ENCODE measurements at places on chromosomes 3 and 15.

DNA sequence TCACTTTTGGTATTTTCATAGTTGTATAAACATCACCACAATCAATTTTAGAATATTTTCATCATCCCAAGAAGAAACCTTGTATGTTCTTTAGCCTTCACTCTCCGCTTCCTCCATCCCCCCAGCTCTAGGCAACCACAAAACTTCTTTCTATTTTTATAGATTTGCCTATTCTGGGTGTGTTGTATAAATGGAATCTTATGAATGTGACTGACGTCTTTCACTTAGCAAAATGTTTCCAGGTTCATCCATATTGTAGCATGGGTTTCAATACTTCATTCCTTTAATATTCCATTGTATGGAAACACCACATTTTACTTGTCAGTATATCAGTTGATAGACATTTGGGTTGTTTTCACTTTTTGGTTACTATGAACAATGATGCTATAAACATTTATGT, 335.8 kb upstream of the GOLIM4 start:
- no peak for DNase-seq

DNA sequence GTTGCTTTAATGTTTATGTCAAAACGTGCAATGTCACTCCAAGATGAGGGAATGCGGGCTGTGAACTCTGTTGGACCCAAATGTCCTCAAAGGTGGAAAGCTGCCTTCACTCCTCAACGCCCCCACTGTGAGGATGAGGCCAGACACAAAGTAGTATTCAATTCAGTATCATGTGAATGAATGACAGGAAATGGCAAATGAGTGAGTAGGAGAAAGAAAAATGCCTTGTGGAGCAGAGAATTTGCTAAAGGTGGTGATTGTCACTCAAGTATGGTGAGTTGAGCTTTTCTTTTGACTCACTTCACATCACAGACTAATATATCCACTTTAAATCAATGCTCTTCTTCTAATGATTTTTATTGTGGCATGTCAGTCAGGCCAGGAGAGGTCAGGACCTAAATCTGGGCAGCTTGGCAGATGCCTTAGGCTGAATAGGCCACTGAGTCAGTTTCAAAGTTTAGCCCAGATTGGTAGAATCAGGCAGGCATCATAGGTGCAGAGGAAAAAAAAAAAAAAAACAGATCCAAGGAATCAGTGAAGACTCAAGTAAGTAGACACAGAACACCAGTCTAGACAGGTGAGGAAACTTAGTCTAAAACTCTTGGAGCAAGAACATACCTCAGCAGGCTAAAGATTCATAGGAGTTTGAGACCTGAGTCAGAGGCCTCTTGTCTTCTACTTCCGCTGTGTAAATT, 71.0 kb upstream of the ZBED2 start:
- no peak for DNase-seq

DNA sequence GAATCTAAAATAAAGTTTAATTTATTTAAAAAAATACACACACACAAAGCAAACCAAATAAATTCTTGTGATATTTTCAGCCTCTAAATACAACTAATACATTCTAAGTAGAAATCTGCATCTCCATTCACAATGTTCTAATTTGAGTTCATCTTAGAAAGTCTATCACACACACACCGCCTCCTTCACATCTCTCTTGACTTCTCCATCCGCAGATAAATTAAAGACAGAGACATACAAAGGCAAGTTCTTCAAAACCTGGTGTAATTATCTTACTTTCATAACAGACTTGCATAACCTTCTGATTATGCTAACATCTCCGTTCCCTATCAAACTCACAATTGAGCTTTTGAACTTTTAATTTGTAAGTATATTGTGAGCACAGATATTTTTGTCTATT, 657.3 kb downstream of the VGLL3 start:
- no peak for DNase-seq

- no peak for DNase-seq
Observed at GRCh38 chr3:30696403-30696819, 90.0 kb downstream of the TGFBR2 start.

- DNase-seq, result no peak
Observed at GRCh38 chr3:157282261-157283191, 122.6 kb upstream of the CCNL1 start.

DNA sequence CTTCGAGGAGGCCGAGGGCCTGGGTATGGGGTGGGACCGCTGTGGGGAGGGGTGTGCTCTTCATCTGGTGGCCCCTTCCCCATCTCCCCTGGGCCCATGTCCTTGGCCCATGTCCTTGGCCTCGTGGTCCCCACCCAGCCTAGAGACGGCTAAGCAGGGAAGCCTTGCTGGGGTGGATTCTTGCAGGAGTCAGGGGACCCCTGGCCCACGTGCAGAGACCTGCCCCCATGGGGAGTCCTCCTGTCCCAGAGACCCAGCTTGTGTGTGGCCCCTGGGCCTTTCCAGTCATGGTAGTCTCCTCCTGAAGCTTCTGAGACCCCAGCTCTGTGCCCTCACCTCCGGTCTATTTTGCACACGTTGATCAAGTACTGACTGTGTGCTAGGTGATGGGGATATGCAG, 97.4 kb downstream of the TBC1D2B start:
- no peak for DNase-seq

GRCh38 chr15:67564968-67565345, 22.5 kb downstream of the MAP2K5 start:
- DNase-seq, result no peak

DNA sequence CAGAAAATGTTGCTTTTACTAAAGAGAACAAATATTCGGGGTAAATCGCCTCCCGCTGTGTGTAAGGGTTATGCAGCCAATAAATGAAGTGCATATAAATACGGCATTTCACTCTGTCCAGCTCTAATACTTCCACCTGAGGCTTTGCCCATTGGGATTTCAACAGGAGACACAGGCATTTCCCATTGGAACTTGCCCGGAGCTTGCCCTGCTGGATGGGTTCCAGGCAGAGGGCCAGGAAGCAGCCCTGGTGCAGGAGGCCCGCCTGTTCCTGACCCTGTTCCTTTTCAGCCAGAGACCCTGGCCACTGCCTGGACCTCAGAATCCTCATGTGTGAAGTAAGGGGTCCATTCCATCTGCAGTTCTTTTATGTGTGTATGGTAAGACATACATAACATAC, 17.4 kb upstream of the CEMIP start:
- no peak for DNase-seq

DNA sequence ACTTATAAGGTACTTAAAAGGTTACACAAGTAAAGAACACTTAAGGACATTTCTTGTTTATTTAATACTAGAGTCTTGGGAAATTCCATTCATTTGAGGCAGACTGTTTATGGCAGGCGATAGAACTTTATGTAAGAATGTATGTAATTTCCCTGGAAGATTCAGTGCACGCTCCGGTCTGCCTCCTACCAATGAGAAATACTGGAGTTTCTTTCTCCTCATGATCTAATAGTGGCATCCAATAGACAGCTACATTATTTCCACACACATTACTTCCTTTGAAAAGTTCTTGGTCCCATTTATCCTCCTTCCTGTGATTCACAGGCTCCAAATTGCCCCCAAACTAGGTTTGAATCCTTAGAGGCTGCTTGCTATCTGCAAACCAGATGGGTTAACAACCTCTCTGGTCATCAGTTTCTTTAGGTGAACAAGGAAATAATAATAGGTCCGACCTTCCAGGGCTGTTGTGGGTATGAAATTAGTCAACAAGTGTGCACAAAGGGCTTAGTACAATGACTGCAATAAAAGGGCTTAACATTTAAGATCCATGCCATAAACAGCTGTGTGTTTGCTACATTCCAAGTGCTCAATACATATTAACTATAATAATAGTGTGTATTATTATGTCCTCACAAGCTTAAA, 30.7 kb downstream of the EIF4E3 start:
- DNase-seq, result no peak

- no peak for DNase-seq
Observed at GRCh38 chr15:51776952-51777569, 25.7 kb downstream of the TMOD2 start.

GRCh38 chr3:53633197-53633787, 138.9 kb downstream of the CACNA1D start:
- no peak for DNase-seq

GRCh38 chr3:30042916-30043555, 563.4 kb upstream of the TGFBR2 start:
- no peak for DNase-seq

- DNase-seq, result no peak
Observed at GRCh38 chr15:101255615-101256241, 3.9 kb upstream of the CHSY1 start.

GRCh38 chr3:125356140-125357026, 18.7 kb downstream of the ZNF148 start:
- DNase-seq, result no peak

DNA sequence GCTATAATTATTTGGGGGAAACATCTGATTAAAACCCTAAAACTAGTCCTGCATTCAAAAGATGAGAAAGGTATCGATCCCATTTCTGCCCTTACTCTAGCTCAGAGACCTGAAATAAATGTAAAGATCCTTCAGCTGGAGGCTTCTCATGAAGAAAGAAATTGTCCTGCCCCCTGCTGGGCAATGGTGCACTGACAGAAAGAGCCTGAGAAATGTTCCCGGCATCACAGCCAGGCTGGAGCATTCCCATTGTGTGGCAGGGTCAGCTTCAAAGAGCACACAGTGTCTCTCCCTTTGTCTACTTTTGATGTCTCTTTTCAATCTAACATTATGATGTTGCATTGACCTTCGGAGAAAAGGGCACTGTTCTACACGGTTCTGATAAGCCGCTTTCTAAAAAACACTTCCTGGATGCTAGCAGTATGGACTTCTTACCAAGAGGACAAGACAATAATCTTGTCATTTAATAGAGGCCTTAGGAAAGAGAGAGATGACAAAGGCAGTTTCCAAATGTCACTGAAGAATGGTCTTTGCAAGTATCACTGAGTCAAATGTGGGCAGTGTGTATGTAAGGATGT, 287.5 kb downstream of the MAGI1 start:
- DNase-seq, result no peak

- DNase-seq, result no peak
Observed at GRCh38 chr3:25281732-25282126, 146.3 kb upstream of the RARB start.

GRCh38 chr15:45199136-45199810, 11.5 kb upstream of the SHF start:
- peak; percentile 32 for DNase-seq

DNA sequence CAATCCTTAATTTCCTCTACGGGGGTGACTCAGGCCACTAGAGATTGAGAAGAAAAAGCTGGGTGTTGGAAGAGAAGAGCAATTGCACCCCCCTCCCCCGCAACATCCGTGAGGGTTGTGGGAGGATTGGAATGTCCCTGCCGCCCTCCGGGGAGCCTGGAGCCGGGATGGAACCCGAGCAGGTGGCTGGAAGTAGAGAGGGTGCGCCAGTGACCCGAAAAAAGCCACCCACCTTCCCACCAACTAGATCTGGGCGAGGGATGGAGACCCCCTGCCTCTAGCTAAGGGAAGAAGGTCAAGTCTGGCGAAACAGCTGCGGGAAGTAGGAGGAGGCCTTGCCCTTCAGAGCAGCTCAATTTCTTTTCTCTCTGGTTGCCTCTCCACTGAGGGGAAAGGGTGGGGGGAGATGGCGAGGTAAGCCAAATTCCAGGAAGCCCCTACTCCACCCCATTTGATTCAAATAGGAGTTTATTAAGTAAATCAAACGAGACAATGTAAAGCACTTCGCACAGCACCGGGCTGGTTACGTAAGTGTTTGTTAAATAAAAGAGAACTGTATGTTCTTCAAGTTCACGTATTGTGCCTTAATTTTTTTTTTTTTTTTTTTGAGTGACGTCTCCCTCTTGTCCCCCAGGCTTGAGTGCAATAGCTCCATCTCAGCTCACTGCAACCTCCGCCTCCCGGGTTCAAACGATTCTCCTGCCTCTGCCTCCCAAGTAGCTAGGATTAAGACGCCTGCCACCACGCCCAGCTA, 1.1 kb upstream of the WWTR1 start:
- no peak for DNase-seq

GRCh38 chr15:63970621-63971426, 75.5 kb downstream of the DAPK2 start:
- no peak for DNase-seq

DNA sequence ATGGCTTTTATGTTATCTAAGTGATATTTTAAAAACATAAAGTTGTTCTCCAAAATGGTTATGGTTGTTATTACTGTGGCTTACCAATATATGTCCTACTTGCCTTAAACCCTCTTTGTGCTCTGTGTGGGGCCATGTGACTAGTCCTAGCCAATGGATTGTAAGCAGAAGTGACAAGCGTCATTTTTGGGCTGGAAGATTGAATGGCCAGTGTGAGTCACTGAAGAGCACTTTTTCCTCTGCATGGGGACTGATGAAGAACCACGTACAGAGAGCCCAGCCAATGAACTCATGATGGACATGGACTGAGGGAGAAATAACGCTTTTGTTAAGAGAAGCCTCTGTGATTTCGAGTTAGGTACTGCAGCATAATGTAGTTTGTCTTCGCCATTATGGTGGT, 332.7 kb downstream of the EDEM1 start:
- DNase-seq, result no peak

GRCh38 chr3:69209413-69209812, 87.0 kb upstream of the LMOD3 start:
- no peak for DNase-seq

DNA sequence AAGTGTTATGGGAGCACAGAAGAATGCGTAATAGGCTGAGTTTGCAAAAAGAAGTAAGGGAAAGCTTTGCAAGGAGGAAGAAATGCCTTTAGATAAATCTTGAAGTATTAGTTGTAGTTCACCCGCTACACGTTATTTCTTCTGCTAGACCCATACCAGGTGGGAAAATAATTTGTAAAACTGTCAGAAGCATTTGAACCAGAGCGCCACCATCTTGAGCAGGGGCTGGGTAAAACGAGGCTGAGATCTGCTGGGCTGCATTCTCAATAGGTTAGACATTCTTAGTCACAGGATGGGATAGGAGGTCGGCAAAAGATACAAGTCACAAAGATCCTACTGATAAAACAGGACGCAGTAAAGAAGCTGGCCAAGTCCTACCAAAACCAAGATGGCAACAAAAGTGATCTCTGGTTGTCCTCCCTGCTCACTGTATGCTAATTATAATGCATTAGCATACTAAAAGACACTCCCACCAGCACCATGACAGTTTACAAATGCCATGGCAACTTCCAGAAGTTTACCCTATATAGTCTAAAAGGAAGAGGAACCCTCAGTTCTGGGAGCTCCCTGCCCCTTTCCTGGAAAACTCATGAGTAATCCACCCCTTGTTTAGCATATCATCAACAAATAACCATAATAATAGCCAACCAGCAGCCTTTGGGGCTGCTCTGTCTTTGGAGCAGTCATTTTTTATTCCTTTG, 50.0 kb upstream of the ZNF280D start:
- DNase-seq, result no peak

DNA sequence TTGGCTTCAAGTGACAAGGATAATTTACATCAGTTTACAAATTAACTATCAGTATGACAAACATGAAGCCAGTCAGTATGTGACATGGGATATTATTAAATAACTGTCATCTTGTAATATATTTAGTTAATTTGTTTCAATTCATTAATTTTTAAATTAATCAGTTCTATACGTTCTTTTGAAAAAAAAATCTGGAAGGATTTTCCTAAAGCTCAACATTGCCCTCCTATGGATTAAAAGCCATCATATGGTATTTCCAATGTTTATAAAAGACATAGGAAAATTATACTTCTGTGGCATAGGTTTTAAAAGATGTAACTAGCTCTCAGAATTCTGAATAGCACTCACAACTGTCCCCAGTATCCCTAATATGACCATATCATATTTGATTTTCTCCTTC, 134.4 kb downstream of the PLOD2 start:
- DNase-seq, result no peak

GRCh38 chr3:81045976-81046375, 715.5 kb downstream of the GBE1 start:
- no peak for DNase-seq

Measured in hypothalamus (tissue), 51 donors.